ENCODE measurements at places on chromosomes 12 and 14.

DNA sequence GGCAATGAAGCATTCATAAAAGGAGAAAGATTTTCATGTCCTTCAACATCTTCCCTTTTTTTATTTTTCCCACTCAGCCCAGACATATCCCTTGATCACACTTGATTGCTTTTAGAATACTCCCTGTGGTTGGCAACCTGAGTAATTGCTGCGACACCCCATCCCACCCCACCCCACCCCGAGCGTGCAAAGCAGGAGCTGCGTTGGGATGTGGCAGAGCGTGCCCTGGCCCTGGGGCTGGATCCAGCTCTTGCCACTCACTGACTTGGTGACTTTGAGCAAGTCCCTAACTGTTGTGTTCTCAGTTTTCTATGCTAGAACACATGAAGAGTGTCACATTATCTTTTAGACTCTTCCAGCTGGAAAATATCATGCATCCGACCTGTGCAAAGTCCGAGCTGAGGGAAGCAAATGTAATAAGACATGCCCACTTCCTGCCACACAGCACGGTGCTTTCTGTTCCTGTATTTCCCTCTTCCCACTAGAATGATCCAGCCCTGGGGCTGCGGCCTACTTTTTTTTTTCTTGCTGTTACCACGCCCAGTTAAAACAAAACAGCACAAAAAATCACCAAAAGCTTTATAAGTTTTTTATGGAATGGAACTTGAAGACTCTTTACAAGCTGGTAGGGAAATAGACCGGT is 4.0 kb downstream of the ASCL4 start:
- no peak for DNase-seq

GRCh38 chr14:92690171-92691011 is 58.0 kb downstream of the LGMN start:
- DNase-seq, result no peak

GRCh38 chr14:43087666-43088065 is 1419.4 kb downstream of the FSCB start:
- DNase-seq, result no peak

- no peak for DNase-seq
Measured at GRCh38 chr12:26121323-26122060, 3.3 kb downstream of the BHLHE41 start.

- DNase-seq, result no peak
Measured at GRCh38 chr14:69749956-69750355, 17.0 kb upstream of the SRSF5 start.

GRCh38 chr12:91007531-91008290 is 2.9 kb upstream of the EPYC start:
- no peak for DNase-seq

DNA sequence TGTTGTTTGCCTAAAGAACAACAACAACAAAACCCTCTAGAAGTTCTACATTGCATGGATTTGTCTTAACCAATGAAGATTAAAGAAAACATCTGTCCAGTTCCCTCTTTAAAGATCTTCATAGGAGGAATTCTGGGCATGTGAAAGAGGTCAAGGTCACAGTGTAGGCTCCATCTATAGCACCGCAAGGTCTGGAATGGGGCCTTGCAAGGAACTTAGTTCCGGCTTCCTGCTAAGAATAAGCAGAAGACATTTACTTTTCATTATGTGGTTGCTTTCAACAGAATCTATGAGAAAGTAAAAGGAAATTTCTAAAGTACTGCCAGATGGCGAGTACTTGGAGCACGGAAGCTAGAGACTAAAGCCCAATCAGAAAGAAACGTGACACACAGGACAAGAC is 57.2 kb upstream of the GNPNAT1 start:
- no peak for DNase-seq

DNA sequence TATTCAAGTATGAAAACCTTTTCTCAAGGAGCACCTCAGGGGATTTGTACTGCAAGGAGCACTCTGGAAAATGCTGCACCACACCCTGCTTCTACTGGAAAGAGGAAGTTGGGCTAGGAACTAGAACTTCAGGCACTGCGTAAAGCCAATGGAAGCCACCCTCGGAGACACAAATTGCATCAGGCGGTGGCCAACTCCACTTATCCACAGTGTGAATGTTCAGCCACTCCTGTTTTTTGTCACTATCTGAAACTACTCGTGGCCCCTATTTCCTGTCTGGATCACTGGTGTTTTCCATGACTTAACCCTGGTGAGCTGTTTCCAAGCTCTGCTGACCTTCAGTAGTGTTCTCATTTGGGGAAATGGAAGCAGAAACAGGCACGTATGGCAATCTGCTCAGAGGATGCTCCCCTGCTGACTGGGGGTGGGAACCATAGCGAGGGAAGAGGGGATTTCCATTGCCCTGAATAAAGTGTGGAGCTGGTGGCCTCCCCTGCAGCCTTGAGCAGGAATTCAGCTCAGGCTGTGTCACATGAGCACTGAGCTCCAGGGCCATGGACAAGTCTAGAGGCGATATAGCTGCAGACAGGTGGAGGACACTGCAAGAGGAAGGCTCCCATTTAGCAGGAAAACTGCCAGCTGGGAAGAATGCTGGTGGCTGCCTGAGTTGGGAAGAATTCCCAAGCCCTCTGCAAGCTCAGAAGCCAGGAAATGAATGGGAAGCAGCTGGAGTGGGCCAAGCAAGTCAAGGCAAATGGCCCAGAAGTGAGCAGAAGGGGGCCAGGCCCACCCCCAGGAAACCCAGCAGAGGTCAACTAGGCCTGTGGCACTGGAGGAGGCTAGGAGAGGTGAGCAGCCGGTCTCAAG is 50.5 kb upstream of the RAP1B start:
- DNase-seq, result no peak

DNA sequence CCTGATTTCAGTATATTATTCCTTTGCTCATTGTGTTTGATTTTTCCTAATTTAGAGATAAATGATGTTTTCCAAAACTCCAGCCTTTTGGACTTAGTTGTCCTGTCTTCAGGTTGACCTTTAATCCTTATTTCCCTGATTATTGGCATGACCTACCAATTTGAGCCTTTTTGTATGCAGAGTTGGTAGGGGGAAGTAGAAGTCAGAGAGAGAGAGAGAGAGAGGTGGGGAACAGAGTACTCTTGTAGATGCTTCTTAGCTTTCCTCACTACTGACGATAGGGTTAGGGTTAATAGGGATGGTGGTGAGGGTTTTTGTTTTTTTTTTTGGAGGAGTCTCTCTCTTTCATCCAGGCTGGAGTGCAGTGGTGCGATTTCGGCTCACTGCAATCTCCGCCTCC is 38.6 kb downstream of the TBC1D15 start:
- DNase-seq, result no peak

GRCh38 chr14:35938770-35939169 is 112.6 kb downstream of the BRMS1L start:
- DNase-seq, result no peak

GRCh38 chr14:30218907-30219306 is 291.3 kb upstream of the PRKD1 start:
- no peak for DNase-seq

DNA sequence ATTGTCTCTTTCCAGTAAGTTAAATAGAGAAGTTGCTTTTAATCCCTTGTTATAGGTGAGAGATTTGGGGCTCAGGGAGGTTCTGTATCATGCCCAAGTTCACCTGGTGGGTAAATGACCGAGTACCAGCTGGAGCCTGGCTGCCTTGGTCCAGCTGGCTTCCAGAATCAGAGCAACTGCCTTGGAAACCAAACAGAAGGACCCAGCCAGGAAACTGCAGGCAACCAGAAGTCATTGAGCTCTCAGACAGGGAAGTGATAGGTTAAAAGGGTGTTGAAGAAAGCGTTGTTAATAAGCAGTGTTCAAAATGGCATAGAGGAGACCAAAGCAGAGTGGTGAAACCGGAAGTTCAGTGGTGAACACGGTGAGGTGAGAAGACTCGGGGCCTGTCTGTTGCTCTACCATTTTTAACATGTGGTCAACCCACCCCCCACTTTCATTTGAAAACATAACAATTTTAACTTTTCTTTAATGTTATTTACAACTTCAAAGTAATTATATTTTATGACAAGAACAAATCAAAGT is 54.9 kb downstream of the PLEKHG7 start:
- DNase-seq, result no peak

Data from stimulated activated CD8-positive, alpha-beta memory T cell treated with anti-CD3 and anti-CD28 coated beads, Interleukin-4, amount 100 ng/mL, for 1 hour (primary cell).